Choroid plexus epithelial cell (primary cell): ENCODE measurements at places on chromosomes 16 and 17.

- no peak for DNase-seq
Observed at GRCh38 chr16:4378999-4379690, 7.5 kb downstream of the VASN start.

DNA sequence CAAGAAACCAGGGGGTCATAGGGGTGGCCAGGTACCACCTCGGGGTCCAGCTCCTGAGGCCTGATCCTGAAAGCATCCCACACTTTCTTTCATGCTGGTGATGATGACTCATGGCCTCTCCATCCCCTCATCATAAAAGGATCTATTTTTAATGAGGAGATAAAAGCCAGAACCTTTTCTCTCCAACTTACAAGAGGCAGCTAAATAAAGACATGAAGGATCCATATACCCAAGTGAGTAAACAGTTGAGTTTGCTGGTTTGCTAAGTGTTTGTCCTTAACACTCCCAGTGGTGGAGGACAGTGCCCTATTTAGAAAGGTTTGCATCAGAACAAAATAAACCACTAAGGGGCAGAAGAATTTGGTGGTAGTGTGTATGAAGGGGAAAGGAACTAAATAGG is 383.8 kb downstream of the GRIN2A start:
- DNase-seq = no peak

- DNase-seq = no peak
Observed at GRCh38 chr16:6558126-6558525, 774.5 kb upstream of the RBFOX1 start.

- no peak for DNase-seq
Observed at GRCh38 chr16:11539641-11540050, 47.1 kb downstream of the LITAF start.

- DNase-seq = no peak
Observed at GRCh38 chr17:81719410-81720266, 7.6 kb downstream of the SLC25A10 start.

DNA sequence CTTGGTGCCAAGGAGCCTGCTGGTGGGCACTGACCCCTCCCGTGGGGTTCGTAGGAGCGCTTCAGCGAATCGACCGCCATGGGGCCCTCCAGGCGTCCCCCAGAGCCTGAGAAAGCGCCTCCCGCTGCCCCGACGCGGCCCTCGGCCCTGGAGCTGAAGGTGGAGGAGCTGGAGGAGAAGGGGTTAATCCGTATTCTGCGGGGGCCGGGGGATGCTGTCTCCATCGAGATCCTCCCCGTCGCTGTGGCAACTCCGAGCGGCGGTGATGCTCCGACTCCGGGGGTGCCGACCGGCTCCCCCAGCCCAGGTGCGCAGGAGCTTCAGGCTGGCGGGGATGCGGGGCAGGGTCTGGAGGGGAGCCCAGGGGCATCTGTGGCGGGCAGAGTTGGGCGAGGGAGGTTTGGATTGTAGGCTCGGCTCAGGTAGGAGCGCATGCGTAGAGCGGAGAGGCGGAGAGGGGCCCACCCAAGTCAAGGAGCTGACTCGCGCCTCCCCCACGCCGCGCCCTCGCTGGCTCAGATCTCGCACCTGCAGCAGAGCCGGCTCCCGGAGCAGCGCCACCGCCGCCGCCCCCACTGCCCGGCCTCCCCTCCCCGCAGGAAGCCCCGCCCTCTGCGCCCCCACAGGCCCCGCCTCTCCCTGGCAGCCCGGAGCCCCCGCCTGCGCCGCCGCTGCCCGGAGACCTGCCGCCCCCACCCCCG is 19.8 kb downstream of the FMNL1 start:
- no peak for DNase-seq

DNA sequence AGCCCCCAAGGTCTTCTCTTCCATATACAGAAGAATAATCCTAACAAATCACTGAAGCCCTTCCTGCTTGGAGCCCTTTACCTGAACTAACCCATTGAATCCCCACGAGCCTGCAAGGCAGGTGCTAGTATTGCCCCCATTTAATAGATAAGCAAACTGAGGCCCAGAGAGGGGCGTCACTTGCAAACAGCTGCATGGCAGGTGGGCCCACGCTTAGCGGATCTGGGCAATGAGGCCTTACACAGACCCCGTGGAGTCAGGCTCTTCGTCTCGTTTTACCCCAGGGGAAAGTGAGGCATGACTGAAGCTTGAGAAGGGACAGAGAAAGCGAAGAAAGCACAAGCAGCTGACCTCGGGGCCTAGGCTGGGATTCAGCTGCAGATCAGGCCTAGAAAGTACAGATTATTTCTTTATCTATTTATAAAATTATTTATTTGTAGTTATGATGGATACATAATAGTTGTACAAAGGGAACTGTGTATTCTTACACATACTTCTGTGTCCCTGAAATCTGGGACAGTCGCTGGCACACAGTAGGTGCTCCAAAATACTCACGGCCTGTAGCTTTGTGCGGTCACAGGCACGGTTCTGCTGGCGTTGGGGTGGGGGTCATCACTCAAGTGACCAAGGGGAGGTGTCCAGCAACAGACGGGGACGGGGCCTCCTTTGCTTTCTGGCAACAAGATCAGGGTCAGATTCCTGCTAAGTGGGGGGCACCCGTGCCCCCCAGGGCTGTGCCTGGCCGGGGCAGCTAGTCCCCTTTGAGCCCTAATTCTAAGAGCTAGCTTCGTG is 223.2 kb upstream of the GSE1 start:
- DNase-seq = no peak

DNA sequence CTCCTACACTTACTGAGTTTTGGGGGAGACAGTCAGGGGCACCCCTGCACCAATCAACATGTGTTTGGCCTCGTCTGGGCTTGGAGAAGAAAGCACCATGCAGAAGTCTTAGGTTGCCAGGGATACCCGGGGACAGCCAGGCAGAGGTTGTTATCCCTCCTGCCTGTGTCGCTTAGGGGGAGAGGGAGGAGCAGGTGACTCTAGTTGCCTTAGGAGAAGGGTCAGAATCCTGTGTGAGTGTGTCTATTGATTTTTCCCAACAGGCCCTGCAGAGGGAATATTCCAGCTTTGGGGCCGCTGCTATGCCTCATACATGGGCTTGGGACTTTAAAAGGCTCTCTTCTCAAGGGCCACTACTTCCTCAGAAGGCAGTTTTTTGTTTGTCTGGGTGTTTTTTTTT is 89.1 kb downstream of the RGS9 start:
- DNase-seq = no peak

- DNase-seq = peak; percentile 68
Observed at GRCh38 chr17:72587773-72588511, 467.1 kb downstream of the SOX9 start.

GRCh38 chr17:29844339-29845048 is 85.5 kb downstream of the SSH2 start:
- peak; percentile 48 for DNase-seq

- DNase-seq = peak; percentile 83
Observed at GRCh38 chr16:3745751-3746355, 28.5 kb upstream of the TRAP1 start.

DNA sequence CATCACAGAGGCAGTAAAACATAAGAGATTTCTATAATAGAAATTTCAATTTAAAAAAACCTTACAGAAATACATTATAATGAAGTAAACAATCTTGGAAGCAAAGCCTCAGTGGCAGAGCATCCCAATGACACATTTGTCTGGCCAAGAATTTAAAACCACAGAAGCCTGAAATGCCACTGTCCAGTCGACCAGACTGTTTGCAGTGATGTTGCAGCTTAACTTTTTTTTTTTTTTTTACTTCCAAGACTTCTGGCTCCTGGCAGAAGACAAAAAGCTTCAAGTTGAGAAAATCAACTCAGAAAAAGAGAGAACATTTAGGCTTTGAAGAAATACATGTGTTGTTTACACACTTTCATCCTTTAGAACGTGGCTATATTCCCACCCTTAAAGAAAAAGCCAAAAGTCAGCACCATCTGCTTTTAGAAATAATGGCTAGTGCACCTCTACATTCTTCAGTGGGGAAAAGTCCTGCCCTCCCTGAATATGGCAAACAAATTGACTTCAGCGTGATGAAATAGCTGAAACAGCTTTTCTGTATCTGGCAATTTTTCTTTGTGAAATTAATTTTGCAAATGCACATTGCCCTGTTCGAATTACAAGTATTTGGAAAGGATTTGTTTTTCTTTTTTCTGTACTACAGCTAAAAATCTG is 205.5 kb upstream of the MON1B start:
- DNase-seq = no peak

DNA sequence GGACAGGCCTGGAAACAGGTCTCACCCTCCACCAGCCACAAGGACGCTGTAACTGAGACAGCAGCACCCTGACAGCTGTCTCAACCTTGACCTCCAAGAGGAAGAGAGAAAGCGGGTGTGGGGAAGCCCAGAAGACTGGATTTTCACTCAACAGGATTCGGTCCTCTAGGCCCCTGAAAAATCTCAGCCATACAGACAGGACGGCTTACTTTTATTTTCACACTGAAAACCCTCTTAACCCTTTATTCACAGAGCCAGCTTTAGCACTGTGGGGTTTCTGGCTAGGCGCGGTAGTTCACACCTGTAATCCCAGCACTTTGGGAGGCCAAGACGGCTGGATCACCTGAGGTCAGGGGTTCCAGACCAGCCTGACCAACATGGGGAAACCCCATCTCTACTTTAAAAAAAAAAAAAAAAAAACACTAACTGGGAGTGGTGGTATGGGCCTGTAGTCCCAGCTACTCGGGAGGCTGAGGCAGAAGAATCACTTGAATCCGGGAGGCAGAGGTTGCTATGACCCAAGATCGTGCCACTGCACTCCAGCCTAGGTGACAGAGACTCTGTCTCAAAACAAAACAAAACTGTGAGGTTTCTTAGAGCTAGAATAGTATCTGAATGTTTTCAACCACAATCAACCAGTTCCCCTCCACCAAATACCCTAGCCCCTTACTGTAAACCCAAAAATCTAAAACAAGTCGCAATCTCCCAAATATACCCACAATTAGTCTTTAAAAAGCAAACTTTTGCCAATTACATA is 5.3 kb downstream of the ANKRD11 start:
- DNase-seq = no peak
